Fibroblast of skin of right quadriceps (primary cell): ENCODE measurements at places on chromosomes 12 and 14.

DNA sequence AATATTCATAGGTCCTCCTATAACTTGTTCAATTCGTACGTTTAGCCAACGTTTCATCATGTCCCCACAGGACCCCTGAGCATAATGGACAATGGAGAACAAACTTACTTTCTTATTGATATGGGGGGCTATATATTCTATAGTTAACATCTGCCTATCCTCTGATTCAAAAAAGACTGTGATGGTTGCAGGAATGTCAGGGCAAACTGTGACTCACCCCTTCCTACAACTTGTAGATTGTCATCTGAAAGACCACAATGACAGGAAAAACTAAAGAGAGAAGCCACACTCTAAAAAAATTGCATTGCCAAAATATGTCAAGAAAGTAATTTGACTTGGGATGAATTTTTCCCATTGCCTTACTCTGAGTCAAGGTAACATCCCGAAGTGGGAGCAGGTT is 50.8 kb downstream of the CATSPERB start:
- no peak for DNase-seq

DNA sequence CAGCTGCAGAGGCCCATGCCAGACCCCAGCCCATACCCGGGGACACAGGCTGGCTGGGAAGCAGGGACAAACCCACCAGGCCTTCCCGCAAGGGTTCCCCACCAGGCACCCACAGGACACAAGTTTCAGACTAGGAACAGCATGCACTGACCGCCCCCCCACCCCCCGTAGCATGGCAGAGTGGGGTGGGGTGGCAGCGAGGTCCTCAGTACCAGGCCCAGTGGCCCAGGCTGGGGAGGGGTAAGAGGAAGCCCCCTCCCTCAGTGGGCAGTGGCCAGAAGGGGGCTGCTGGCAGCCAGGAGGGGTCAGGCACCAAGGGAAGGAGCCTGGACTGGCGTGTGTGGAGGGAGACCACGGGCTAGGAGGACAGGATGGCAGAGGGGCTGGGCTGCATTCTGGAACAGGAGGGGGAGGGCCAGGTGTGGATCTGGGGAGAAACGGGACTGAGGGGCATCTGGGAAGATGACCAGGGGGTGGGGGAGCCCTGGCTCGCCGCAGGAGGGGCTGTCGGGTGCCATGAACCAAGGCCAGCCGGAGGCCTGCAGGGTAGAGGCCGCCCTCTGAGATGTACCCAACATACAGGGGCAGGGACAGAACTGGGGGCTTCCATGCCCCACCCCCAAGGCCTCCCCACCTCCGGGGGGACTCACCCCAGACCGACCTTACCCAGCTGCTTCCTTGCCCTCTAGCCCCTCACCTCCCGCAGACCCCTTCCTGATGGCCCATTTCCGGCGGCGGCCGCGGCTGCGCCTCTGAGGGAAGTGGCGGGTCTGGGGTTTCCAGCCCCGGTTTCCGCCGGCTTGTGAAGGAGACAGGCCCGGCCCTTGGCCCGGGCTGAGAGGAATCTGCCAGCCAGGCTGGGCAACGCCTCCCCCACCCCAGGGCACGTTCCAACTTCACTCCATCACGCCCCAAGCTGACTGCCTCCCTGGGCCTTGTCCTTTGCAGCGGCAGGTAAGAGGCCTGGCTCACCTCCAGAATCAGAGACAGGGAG is 5.6 kb upstream of the JAG2 start:
- no peak for DNase-seq

DNA sequence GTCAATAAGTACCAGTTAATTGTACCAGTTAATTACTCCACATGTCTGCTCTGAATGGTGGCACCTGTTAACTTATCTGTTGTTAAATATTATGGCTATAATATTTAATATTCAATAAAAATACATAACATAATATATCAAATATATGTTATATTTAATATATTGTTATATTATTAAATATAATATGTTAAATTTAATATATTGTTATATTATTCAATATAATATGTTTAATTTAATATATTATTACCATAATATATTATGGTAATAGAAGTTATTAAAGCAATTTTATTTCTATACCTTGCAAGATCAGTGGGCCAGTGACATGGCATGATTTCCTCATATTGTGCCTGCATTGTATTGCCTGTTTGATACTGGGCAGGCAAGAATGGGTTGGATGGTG is 98.4 kb downstream of the TBC1D30 start:
- DNase-seq, result no peak

GRCh38 chr14:36627981-36628380 is 33.7 kb upstream of the PAX9 start:
- DNase-seq, result no peak

DNA sequence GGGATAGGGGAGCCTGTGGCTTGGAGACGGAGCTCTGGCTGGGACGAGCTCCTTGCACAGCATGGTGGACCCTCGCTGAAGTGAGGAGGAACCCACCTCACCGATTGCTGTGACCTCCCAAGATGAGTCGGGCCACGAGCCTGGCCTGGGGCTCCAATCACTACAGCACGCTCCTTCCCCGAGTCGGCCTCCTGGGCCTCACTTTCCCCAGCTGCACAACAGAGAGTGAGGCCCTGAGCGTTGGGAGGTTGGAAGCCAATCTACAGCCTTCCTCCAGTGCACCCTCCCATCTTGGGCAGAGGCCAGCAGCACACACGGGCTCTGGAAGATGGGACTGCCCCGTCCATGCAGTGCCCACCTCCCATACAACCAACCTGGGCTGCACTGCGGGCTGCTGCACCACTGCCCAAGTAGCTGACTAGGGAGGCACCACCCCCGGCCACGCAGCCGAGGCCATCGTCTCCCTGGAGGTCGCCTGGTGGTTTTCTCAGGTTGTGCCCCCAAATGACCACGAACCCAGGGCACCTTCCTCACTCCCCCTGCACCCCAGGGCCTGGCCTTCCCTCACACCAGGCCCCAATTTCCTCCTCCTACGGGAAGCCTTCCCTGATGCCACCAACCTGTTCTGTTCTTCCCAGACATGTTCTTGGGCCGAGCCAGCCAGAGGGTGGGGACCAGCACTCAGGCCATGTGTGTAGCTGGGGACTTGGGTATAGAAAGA is 152.3 kb upstream of the C14orf180 start:
- DNase-seq, result no peak

DNA sequence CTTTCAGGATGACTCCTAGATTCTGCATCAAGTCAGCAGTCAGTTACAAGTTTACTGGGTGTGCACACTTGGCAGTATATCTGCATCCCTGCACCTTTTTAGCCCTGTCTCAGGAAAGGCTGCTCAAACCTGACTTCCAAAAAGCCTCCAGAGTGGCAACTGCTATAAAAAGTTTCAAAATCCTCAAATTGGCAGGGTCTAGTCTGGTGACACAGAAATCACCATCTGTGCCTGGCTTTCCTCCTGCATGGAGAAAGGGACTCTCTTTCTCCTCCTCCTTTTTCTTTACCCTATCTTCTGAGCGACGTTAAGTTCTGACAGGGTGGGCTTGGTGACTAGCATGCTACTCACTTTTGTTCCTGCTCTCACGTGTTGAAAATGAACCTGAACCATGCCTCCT is 679.5 kb downstream of the C12orf50 start:
- DNase-seq, result no peak

DNA sequence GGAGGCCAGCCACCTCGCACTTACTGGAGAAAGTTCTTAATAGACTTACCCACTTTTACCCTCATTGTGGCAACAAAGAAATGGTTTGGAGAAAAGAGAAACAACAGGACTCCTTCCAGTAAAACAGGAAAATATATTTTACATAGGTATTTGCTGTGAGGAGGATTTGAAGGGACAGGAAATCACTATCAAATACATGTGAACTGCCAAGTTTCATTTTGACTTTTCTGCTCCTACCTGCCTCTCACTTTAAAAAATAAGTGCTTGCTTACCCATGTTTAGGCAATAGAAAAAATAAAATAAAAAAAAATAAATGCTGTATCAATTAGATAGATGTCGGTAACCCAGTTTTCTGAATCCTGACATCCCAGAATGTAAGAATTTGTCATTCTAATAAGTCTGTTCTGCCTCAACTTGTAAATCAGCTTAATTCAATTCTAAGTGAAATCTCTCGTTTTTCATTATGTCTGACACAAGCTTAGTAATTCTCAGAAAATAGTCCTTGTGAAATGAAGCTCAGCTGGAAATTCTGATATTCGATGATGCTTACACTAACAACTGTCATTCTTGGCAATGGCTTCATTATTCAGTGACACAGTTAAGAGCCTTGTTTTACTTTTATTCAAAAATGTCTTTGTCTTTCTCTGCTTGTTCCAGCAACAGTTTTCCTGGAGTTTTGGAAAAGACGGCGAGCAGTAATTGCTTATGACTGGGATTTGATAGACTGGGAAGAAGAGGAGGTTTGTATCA is 131.3 kb downstream of the SLC5A8 start:
- DNase-seq, result no peak

GRCh38 chr12:64993461-64993860 is 127.6 kb downstream of the WIF1 start:
- peak; percentile 51 for DNase-seq
